ENCODE measurements at places on chromosomes 4 and X.

- no peak for DNase-seq
These were observed 182.9 kb upstream of the PBDC1 start for GRCh38 chrX:75989806-75990590.

DNA sequence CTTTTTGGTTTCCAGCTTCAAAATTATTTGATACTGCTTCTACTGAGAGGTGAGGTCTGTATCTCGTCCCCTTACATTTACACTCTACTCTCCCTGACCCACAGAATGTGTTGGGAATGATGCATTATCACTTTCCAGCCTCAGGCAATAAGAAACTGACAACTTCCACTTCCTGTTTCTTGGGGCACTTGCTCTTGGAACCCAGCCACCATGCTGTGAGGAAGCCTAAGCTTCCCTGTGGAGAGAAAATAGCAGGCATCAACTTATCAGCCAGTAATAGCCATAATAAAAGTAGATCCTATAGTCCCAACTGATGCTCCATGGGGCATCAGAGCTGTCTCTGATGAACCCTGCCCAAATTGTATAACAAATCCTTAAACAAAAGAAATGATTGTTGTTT is 32.6 kb downstream of the RELL1 start:
- no peak for DNase-seq

GRCh38 chrX:48677516-48677915 is 6.1 kb upstream of the WAS start:
- no peak for DNase-seq

- no peak for DNase-seq
These were observed 237.5 kb upstream of the DIAPH2 start for GRCh38 chrX:96447161-96447560.

DNA sequence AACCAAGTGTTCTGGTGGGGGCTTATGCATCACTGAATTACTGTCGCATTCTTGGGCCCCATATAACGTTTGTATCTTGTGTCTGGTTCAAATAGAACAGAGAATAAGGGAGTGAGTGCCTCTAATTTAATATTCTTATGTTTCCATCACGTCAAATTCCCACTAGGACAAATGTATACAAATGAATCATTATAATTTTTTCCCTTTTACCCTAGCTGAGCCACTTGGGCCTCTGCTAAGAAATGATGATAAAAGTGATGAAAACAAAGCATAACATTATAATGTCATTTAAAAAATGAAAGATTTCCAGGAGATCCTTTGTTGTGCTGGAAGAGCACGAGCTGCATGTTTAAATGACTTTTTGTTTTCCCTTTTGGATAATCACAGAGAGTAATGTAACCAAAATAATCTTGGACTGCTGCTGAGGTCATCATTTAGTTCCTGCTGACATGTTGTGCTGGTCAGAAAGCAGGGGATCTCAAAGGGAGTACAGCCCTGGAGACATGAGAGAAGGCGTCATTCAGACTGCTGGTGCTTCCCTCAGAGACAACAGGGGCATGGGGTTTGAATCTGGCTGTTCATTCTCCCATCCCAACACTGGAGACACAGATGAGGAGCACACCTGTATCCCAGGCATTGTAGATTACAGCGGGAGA is 105.1 kb upstream of the SCOC start:
- DNase-seq, result no peak

- DNase-seq, result no peak
These were observed 3.9 kb downstream of the SPON2 start for GRCh38 chr4:1168191-1169101.

DNA sequence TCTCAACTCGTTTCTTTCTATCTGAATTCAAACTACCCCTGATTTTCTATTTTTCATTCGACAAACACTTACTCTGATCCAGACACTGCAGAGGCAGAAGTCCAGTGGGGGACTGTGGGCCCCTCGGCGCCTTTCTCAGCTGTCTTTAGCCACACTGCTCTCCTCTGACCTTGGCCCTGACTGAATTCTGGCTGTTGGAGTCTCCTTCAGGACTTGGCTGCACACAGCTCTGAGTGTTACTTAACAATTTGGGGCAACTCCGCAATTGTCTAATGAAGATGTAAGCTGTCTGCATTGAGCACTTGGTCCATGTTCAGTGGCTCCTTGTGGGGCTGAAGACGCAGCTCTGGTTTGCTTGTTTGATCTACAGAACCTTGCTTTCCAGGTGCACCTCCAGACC is 57.3 kb upstream of the ACSL1 start:
- no peak for DNase-seq

GRCh38 chr4:143773998-143774895 is 73.8 kb upstream of the FREM3 start:
- DNase-seq, result peak; percentile 18

GRCh38 chrX:13440176-13440575 is 120.3 kb upstream of the ATXN3L start:
- DNase-seq, result no peak

GRCh38 chrX:19599253-19599652 is 83.9 kb upstream of the MAP3K15 start:
- DNase-seq, result no peak

GRCh38 chr4:173410079-173410478 is 11.2 kb upstream of the SCRG1 start:
- no peak for DNase-seq

DNA sequence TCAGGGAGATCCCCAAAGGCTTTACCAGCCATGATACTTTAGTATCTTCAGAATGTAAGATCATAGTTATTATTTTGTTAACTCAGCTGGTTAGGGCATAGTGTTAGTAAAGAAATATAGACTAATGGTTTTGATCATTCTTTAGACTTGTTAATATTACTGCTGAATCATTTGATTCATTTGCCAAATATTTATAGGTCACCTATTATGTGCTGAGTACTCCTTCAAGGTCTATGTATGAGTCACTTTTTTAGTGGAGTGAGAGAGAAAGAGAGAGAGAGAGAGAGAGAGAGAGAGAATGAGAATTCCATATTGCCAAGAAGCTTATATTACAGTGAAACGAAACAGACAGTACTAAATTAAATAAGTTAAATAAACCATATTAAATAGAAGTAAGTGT is 110.3 kb downstream of the UBE2NL start:
- no peak for DNase-seq

GRCh38 chr4:128649161-128649560 is 160.3 kb upstream of the JADE1 start:
- DNase-seq, result no peak

- DNase-seq, result peak; percentile 1
These were observed 27.3 kb downstream of the CT45A1 start for GRCh38 chrX:135740681-135741149.

GRCh38 chr4:74944354-74944793 is 11.5 kb downstream of the PARM1 start:
- no peak for DNase-seq

GRCh38 chr4:111788099-111788498 is 357.2 kb upstream of the FAM241A start:
- DNase-seq, result no peak

- DNase-seq, result no peak
These were observed 4.4 kb downstream of the SOD3 start for GRCh38 chr4:24799544-24800324.

GRCh38 chrX:107485013-107485412 is 35.6 kb downstream of the FRMPD3 start:
- no peak for DNase-seq

- DNase-seq, result no peak
These were observed 742.2 kb upstream of the ATOH1 start for GRCh38 chr4:93086356-93086755.

- no peak for DNase-seq
These were observed 632 bp upstream of the PCDH7 start for GRCh38 chr4:30719454-30720020.

GRCh38 chrX:3712870-3713224 is 602 bp downstream of the PRKX start:
- DNase-seq, result no peak

- no peak for DNase-seq
These were observed 46.1 kb downstream of the LAS1L start for GRCh38 chrX:65488495-65488894.

DNA sequence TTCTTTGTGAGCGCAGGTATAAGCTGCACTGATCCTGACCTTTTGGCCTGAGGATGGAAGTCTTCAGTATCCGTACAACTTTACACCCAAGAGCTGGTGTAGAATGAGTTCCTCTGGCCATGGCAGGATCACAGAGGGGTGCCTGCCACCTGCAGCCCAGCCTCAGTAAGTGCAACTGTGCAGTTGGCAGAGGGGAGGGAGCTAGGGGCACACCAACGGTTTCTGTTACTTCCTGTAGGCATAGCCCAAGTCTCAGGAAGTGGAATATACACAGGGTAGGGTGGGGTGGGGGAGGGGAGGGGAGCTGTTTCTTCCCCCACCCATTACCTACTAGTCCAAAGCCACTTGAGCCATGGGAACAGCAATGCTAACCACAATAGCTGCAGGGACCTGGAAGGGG is 85.4 kb upstream of the GBA3 start:
- peak; percentile 77 for DNase-seq

GRCh38 chr4:24858026-24858425 is 54.8 kb downstream of the CCDC149 start:
- DNase-seq, result no peak

DNA sequence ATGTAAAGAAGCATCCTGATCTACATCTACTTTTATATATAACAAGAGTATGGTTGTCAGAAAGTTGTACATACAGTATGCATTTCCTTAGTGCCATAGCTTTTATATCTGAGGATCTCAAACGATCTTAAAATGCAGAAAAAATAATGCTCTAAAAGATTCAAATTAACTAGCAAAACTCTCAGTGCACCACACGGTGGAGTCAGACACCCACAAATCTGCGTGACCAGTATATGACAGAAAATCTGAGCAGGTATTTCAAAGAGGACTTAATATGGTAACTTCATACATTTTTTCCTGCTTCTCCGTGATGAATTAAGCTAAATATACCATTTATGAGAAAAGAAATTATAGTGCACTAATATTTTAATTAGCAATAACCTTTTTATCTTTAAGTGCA is 803.0 kb downstream of the DMD start:
- DNase-seq, result no peak

- DNase-seq, result no peak
These were observed 201.2 kb downstream of the MID1IP1 start for GRCh38 chrX:39002466-39002865.

- no peak for DNase-seq
These were observed 572.0 kb downstream of the INPP4B start for GRCh38 chr4:142274137-142274536.

- no peak for DNase-seq
These were observed 418.7 kb upstream of the INTU start for GRCh38 chr4:127214016-127214415.

GRCh38 chr4:78078101-78078500 is 21.0 kb downstream of the FRAS1 start:
- no peak for DNase-seq

- DNase-seq, result no peak
These were observed 35.5 kb downstream of the DCUN1D4 start for GRCh38 chr4:51878431-51878830.

- no peak for DNase-seq
These were observed 15.8 kb upstream of the UBE2K start for GRCh38 chr4:39682138-39682537.
